ENCODE measurements at places on chromosomes 11 and 22.

DNA sequence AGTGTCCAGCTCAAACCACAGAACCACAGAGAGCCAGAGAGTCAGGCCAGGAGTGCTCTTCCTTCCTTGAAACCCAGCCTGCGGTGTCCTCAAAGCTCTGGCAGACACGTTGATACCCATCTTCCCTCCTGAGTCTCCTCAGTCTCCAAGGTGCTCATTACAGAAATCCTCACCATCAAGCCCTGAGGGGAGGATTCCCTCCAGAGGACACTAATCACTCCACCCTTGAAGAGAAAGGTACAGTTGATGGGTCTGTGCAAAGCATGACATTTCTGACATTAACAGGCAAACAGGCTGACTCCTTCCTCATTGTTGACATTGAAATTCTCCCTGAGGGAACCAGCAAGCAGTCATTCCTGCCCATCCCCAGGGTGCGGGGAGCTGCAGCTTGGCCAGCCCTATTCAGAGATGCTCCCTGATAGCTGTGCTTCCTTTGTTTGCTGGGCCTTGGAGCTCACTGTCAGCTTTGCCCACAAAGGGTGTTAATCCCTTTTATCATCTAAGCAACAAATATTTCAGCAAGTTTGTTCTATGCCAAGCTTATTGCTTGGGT is 101.7 kb upstream of the CSNK2A3 start:
- no peak for DNase-seq

DNA sequence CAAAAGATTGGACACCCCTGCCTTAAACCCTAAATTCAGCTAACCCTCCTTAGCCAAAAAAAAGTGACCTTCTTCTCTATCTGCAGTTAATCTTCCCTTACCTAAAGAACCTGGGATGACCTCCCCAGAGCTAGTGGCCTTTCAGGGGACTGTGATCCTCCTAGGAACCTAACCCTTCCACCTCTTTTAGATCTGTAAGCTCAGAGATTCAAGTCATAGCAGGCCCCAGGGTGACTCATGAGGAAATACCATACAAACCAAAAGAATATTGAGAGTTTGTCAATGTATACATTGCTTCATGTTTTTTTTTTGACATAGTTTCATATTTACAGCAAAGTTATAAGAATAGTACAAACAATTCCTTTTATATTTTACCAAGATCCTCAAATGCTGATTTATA is 38.3 kb upstream of the CXCR5 start:
- no peak for DNase-seq

- no peak for DNase-seq
These were observed 51.8 kb downstream of the IGSF9B start for GRCh38 chr11:133904818-133905515.

DNA sequence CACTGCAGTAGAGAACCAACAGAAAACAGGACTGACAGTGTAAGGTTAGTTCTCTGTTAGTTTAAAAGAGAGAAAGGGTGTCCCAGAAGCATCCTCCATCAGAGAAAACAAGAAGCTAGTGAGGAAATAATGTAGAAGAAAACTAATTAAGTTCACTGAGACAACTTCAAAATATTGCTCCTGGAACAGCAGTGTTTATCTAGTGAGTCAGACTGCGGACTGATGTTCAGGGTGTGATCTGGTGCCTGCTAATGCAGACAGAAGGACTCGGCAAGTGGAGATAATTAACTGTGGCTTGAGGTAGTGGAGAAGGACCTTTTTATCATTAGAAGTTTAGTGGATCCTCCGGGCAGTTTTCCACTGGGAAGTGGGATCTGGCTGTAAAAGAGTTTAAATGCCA is 55.4 kb downstream of the CDON start:
- DNase-seq = no peak

GRCh38 chr11:77151804-77152509 is 23.9 kb downstream of the MYO7A start:
- DNase-seq = no peak

- no peak for DNase-seq
These were observed 104.2 kb downstream of the WT1 start for GRCh38 chr11:32331098-32331497.

GRCh38 chr11:66494458-66494857 is 14.2 kb downstream of the DPP3 start:
- no peak for DNase-seq

DNA sequence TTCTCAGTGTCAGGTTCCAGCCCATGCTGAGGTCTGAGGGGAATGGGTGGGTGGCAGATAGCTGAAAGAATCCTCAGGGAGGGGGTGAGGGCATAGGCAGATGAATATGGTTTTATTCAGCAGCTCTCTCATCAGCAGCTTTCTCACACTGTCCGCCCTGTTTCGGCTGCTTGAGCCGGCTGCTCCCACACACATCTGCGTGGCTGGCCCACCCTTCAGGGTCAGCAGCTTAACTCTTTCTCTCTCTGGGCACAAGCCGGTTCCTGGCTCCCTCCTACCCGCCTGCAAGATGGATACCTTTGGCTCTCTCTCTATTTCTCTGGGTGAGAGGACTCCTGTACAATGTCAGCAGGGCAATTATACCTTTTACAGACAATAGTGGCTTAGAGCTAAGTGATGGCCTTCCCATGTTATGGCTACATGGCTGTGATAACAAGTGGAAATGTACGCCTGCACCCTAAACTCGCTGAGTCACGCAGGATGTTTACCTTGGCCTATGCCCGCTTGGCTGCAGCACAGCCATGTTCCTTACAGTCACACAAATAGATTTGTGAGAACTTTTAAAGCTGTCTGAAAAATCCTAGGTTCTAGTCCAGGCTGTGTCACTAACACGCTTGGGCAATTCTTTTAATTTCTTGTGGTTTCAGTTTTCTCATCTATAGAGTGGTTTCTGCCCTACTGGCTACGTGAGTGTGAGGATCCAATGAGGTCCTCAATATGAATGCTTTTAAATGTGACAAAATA is 4.1 kb downstream of the MMP20 start:
- no peak for DNase-seq

DNA sequence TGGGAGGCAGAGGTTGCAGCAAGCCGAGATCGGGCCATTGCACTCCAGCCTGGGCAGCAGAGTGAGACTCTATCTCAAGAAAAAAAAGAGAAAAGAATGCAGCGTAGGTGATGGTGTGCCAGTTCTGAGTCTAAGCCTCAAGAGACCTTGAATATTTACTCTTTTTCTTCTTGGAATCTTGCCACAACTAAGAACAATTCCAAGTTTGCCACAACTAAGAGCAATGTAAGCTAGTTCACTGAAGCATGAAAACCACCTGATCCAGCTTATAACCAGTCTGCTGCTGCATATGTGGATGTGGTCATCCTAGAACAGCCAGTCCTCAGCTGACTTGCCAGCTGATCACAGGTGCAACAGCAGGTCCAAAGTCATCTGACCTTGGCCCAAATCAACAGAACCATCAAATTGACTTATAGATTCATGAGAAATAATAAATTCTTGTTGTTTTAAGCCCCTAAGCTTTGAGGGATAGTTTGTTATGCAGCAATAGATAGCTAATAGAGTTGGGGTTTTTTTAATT is 25.4 kb upstream of the SEZ6L start:
- DNase-seq = no peak

DNA sequence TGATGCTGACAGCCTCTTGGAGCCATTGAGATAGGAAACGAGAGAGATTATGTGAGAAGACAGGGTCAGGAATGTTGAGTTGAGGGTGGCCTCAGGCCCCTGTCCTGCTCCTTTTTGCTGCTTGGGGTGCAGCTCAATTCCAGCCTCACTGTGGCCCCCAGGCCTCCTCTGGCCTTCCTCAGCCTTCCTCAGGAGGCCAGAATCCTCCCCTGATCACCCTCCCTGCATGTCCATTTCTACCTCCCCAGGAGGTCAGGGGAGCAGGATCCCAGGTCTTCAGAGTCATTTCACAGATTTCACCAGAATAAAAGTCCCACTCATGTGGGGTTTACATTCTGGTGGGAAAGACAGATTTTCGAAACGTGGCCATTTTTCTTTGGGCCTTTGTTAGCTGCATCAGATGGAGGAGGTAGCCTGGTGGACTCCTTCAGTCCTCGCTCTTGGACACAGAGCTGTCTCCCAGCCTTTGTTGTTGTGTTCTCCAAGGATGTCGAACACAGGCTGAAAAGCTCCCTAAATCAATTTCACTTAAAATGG is 2.2 kb upstream of the KCNQ1OT1 start:
- DNase-seq = no peak

GRCh38 chr11:62556875-62557631 is 10.4 kb upstream of the AHNAK start:
- no peak for DNase-seq

GRCh38 chr11:1618231-1618630 is 3.7 kb downstream of the KRTAP5-4 start:
- no peak for DNase-seq

- DNase-seq = no peak
These were observed 23.8 kb downstream of the WNT7B start for GRCh38 chr22:45953178-45953577.

DNA sequence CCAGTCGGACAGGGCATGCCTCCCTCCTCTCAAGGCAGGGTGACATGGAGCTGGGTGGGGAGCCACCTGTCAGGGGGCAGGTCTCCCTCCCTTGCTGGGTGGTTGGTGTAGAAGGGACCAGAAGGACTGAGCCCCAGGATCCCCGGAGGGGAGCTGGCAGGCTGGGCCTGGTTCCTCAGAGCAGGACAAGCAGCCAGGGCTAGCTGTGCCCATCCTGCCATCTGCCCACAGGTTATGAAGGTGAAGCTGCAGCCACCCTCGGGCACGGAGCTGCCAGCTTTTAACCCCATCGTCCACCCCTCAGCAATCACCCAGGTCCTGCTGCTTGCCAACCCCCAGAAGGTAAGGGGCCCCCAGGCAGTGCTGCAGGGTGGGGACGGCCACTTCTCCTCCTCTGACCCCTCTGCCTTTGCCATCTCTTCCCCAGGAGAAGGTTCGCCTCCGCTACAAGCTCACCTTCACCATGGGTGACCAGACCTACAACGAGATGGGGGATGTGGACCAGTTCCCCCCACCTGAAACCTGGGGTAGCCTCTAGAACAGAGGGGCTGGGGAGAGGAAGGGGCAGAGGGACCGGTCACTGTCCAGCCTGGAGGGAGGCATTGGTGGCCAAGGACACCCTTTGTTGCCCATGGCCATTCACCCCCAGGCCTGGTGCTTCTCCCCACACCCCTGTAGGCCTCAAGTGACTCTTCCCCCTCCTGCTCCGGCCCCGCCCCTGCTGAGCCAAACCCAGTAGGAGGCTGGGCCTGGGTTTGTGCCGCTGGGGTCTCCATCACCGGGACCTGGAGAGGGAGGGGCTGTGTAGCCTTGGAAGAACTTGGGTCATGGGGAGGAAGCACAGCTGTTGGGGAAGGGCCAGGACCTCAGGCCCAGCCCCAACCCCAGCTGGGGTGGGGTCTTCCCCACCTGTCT is 7.0 kb upstream of the SH3BP1 start:
- DNase-seq = no peak

GRCh38 chr22:36330655-36331305 is 57.0 kb downstream of the MYH9 start:
- DNase-seq = no peak

DNA sequence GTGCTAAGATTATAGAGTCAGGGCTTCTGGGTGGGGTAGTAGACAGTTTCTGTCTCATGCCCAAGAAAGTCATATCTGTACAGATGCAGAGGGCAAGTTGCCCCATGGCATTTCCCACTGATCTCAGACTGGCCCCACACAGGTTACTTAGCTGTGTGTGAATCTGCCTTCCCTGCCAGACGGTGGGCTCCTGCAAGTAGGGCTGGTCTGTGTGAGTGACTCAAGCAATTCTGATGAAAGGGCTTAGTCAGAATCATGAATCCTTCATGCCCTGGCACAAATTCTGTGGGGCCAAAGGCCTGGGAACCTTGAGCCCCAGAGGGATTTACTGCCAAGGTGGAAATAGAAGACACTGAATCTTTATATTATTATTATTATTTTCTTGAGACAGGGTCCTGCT is 30.4 kb downstream of the USH1C start:
- no peak for DNase-seq

DNA sequence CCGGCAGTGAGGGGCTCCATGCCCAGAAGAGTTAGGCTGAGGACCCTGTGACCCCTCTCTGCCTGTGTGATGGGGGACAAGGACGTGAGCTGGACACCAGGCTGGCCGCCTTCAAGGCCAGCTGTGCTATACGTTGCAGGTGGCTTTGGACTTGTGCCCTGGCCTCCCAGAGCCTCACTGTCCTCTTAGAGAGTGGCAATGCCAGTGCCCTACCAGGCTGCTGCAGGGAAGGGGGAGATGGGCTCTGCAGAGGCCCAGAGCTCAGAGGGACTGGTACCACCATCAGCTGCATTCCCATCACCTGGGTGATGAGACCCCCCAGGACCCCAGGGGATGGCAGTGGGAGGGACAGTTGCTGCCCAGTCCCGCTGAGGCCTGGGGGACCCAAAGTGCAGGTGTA is 90.4 kb upstream of the SHISAL1 start:
- DNase-seq = no peak

DNA sequence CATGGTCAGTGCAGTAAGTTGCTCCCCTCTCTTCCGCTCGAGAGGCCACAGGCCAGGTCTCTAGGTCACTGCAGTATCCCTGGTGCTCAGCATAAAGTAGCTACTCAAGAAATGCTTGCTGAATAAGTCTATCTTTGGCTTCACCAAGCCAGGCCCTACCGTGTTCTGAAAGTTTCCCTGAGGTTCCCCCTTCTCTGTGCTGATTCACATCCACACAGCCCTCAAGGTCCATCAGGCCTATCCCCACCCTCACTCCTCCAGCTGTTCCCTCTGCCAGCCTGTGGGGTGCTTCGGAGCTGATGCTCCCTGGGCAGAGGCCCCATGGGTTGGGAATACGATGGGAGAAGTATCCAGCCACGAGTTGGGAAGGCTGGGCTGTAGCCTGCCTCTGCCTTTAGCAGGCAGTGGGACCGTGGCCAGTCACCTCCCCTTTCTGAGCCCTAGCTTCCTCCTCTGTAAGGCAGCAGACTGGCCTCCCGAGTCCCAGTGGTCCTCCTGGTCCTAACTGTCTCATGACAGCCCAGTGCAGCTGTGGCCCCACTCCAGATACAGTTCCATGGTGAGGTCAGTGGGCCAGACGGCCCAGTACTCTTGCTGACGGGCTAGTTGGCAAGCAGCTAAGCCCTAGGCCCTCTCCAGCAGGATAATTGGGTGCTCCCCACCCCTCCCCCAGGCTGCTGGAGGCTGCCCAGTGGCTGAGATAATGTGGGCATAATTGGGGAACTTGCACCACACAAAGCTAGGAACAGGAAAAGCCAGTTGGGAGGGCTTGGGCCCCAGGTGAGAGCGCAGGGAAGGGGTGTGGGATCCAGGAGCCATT is 48.2 kb downstream of the NECTIN1 start:
- DNase-seq = no peak

DNA sequence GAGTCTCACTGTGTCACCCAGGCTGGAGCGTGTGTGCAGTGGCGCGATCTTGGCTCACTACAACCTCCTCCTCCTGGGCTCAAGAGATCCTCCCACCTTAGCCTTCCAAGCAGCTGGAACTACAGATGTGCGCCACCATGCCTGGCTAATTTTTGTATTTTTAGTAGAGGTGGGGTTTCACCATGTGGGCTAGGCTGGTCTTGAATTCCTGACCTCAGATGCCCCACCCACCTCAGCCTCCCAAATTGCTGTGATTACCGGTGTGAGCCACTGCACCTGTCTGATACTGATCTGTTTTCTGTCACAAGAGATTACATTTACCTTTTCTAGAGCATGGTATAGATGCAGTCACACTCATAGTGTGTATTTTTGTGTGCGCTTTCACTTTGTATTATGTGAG is 11.6 kb downstream of the ATG13 start:
- DNase-seq = no peak

- no peak for DNase-seq
These were observed at the start of gene LUZP2 for GRCh38 chr11:24496736-24497725. Gene LUZP2 (plus strand): TSS chr11:24497053.

- no peak for DNase-seq
These were observed 179.0 kb downstream of the SWAP70 start for GRCh38 chr11:9842923-9843322.
